ENCODE measurements at places on chromosomes 4 and X. TPM values are rescaled to one million over a fixed set of nuclear protein-coding genes. Genes with fewer than 3 reads are reported as not detected.

DNA sequence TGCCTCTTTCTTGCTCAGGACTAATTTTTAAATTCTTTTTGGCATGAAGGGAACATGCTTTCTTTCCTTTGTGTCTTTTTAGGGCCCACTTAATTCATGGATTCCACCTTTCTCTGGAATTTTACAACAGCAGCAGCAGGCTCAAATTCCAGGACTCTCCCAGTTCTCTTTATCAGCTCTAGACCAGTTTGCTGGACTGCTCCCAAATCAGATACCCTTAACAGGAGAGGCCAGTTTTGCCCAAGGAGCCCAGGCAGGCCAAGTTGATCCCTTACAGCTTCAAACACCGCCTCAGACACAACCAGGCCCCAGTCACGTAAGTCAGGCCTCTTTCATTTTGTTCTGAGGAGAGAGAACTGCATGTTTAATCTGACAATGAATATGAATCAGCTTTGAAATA, 2.3 kb downstream of the ODAM start:
- DNase-seq = no peak

DNA sequence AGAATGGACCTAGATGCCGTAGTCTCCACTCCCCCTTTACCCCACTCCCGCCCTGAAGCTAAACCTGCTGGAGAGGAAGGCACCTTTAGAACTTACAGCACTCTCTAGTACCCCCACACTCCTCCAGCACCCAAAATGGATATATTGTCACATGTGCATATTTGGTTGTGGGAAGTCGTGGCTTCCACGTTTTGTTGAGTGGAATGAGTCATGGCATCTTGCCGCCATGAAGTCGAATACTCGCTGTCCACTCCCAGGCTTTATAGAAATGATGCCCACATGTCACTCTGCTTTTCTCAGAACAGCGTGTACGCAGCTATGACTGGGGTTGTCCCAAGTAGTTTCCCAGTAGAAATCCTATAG, 545 bp downstream of the ABCE1 start:
- peak; percentile 25 for DNase-seq

DNA sequence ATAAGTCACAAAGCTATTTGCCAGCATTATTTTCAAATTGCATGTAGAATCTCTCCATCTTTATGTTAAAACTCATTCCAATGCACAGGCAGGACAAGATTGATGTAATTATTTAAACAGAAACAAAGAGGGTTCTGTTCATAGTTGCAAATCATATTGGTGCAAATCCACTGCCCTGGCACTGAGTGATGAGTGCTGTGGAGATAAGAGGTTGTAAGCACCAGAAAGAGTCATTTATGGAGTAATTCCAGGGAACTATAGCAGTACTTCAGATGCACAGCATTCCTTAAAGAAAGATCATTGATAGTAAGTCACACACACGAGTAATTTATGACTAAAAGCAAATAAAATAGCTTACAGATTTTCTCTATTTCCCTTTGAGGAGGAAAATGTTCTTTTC, 337.7 kb upstream of the CTSO start:
- no peak for DNase-seq

DNA sequence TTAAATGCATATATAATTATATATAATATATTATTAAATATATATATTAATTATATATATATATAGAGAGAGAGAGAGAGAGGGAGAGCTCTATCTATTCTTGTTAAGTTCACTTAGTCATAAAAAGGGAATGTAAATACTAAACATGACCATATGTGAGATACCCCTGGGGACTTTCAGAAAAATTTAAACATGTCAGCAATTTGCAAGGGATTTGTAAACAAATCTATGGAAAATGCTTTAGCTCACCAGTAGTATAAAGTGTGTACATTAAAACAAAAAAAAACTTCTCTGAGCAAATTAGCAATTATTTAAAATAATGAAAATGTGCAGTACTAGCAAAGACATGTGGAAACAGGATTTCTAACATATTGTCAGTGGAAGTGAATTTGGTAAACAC, 1755.5 kb downstream of the PCDH19 start:
- DNase-seq = no peak

DNA sequence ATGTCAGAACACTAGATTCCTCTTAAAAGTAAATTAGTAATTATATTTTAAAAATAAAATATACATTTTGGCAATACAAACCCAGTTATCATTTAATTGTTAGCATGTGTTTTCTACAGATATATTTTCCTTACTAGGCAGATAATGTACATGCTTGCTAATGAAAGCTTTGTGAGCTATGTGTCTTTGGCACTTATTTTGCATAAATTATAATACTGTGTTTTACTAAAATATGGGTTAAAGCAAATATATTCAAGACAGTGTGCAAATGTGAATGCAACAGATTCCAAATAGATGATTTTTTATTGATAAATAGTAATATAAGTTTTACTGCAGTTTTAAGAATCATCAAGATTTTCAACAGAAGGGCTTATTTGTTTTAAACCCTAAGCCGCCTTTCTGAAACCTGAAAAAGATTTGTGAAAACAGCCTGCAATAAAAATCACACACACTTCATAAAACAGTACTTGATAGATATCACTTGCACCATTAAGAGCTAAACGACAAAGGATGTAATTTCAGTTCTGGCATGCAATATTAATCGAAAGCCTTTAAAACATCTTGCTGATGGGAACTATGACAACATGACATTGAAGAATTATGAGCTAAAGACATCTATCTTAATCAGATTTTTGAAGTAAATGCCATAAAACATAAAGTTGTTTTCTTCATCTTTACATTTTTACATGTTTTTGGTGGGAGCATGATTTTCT, 333.3 kb downstream of the DCTD start:
- DNase-seq = no peak

GRCh38 chrX:110723844-110724243, 71.8 kb downstream of the CHRDL1 start:
- no peak for DNase-seq

Gene FATE1
- polyA plus RNA-seq = not detected

DNA sequence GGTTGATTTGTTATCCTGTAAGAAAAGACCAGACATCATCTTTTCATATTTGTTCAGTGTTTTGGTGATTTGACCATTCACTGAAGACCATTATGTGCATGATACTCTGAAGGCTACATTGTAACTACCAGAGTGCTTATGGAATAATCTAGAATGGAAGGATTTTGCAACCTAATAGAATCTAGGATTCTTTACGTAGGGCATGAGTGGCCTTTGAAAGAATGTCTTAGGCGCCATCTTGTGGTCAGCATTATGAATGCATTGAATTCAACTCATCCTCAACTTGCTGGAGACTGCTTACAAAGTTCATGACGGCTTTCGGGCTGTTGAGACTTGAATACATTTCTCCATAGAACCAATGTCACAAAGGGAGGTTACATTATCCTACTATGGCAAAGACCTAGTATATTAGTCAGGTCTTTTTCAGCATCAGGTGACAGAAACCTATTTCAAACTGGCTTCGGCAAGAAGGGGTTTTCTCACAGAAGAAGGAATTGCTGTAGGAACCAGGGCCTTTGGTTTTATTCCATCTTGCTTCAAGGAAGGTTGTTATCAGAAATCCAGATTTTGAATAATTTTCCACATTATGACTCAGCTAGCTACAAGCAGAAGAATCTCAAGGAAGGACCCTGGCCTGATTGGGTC, 104.1 kb downstream of the GPAT3 start:
- peak; percentile 73 for DNase-seq

Gene PLXNB3
- 0.82 TPM for polyA plus RNA-seq

GRCh38 chrX:130772776-130773143, 130.2 kb downstream of the ENOX2 start:
- no peak for DNase-seq

Gene OCIAD2
- 208 TPM for polyA plus RNA-seq

GRCh38 chr4:52876069-52876468, 14.0 kb downstream of the RASL11B start:
- no peak for DNase-seq

DNA sequence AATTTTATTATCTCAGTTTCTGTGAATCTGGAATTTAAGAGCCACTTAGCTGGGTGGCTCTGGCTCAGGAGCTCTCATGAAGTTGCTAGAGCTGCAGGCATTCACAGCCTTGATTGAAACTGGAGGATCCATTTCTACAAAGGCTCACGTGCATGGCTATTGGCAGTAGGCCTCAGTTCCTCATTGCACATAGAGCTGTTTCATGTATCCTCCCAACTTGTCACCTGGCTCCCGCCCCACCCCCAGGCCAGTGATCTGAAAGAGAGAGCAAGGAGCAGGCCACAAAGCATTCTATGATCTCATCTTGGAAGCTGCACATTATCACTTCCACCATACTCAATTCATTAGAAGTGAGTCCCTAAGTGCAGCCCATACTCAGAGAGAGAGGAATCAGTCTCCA, 18.5 kb upstream of the AP1AR start:
- DNase-seq = no peak

Gene PPP4R3C
- not detected for polyA plus RNA-seq

DNA sequence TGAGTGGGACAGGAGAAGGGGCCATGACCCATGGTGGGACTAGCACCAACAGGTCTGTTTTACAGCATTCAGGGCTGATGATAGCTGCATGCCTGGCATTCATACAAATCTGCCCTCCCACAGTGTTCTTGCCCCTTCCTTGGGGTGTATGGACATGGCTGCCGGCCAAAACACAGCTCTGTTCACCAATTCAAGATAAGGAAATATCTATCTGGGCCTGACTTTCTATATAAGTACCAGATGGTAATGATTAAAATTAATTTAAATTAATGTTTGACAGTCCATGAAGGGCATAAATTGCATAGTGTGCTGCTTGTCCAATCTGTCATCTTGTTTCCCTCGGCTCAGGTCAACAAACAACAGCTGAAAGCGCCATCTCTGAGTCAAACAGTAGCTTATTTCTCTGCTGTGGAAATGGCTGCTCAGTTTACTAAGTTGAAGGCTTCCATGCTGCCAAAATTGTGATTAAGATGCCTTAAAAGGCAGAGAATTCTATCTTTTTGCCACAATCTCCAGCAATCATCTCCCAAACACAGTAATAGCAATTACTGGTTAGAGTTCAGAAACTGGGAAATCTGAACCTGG, 67.0 kb upstream of the TSPAN7 start:
- no peak for DNase-seq

GRCh38 chr4:57158221-57158620, 48.0 kb upstream of the IGFBP7 start:
- no peak for DNase-seq

- DNase-seq = no peak
Observed at GRCh38 chr4:69823481-69824186, 36.3 kb downstream of the SULT1E1 start.

All from right renal pelvis (tissue), 4 donors.